Esophagus muscularis mucosa (tissue), 4 donors: ENCODE measurements at places on chromosomes 4 and X. TPM values are rescaled to one million over a fixed set of nuclear protein-coding genes. Genes with fewer than 3 reads are reported as not detected.

DNA sequence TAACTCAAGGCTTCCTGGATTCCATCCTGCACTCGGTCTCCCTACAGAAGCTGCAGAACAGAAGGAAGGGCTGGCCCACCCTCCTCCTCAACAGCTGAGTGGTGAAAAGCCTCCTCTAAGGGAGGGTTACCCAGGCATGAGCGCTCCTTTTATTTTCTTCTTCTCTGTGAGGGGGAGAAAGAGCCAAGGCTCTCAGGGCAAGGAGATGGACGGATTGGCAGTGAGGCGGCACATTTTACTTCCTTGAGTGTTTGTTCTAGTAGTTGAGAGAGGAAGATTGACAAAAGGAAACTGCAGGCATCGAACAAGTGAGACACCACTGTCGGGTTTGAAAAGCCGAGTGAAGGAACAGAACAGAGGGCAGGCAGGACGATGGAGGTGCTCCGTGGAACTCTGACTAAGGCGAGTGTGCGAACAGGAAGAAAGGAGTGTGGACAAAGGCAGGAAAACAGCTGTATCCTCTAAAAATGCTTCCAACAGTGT lies 38.4 kb upstream of the STS start:
- DNase-seq: no peak

DNA sequence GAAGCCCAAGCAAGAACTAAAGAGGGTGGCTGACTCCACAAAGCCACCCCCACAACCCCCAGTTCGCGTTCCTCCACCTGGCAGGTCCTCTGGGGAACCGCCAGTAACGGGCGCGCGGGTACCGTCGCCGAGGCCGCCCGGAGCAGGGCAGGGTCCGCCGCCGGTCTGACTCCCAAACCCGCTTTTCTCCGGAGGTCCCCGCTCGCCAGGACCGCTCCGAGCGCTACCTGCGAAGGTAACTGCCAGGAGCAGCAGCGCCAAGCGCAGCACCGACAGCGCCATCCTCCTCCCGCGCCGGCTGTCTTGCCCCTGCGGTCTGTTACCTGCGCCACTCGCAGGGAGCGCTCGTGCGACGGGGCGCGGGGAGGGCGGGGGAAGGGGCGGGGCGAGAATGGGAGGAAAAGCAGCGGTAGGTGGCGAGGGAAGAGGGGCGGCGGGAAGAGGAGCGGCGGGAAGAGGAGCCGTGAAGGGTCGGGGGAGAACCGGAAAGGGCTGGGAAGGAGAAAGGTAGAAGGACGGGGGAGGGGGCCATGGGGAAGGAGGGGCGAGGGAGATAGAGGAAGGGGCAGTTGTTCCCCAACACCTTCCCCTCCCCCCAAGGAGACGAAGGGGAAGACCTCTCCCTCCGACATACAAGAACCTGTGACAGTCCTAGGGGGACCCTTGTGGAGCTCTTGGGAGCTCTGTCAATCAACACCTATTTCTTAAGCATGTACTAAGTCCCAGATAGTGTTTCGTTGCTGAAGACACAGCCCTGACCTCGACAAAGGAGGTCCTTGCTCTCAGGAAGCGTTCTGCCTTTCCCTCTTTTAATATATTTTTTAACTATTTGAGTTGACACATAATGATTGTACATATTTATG lies at the start of gene SPINK2:
Gene SPINK2, minus strand, starts transcription at position 321 of the 863 bp plus-strand sequence. Its CDS starts 39 bp downstream, at position 282.
- no peak for DNase-seq

DNA sequence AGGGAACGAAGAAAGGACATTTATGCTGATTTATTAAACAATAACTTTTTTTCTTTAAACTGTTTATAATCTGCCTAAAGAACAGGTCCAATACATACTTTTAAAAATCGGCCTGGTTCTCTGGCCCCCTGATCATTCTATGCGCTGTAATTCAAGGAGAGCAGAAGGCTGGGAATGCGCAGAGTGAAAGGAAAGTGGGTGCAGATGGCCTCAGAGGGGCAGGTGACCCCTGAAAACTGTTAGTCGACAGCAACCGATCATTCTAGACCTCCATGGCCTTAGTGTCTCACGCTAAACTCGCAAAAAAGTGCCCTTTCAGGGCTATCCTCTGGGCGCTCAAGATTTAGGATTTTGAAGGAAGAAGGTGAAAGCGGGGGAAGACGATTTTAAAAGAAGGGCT lies 2.2 kb downstream of the PDE5A start:
- DNase-seq: no peak

GRCh38 chr4:87188932-87189331 lies 31.5 kb downstream of the KLHL8 start:
- no peak for DNase-seq

DNA sequence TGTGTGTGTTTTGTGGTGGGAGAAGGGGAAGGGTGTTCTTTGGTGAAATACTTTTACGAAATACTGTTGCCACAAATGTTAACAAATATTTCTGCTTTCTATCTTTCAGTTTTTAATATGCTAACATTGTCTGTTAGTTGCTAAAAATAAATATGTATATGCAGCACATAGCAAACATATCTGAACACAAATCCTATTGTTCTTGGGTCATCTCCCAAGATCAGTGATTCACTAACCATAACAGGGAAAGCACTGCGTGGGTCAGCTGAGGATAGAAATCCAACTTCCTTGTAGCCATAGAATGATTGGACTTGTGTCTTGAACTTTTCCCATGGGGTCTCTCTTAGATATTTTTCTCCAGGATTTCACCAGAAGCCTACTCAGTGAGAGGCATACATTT lies 250.3 kb upstream of the FAM47A start:
- no peak for DNase-seq

GRCh38 chr4:73272816-73273215 lies 14.2 kb upstream of the ANKRD17 start:
- no peak for DNase-seq

DNA sequence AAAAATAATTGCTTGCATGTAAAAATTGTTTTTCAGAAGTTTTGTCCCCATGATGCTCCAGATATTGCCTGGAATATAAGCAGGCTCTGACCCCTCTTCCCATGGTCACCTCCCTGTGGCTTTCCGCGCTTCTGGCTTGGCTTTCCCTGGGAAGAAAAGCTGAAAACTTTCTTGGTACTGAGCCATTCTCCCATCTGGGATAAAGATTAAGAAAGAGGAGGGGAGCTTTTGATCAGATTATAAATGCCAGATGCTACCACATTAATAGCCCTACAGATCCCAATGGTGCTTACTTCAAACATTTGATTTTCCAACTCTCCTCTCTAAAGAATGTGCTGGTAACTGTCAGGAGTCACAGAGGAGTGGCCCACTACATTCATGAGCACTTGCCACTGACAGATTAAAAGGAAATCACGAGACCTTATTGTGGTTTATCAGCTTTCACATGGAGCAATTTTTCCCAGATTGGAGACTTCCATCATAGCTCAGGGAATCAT lies 54.4 kb upstream of the GAB1 start:
- DNase-seq: no peak

DNA sequence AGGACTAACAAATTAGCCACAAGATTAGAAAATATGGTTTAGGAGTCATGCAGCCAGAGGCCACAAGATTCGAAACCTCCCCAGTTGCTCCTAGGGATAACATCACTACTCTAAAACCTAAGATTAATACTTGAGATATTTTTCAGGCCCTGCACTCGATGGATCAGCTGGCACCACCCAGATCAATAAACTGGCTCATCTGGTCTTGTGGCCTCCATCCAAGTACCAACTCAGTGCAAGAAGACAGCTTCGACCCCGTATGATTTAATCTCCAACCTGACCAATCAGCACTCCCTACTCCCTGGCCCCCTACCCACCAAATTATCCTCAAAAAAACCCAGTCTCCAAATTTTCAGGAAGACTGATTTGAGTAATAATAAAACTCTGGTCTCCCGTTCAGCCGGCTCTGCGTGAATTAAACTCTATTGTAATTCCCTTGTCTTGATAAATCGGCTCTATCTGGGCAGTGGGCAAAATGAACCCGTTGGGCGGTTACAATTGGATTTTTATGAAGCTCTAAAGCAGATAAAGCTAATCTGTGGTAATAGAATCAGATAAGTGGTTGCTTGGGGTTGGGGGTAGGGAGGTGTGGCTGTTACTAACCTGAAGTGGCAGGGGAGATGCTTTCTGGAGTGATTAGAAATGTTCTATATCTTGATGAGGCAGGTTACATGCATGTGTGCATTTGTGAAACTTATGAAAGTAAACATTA lies 91.8 kb upstream of the ATXN3L start:
- no peak for DNase-seq

GRCh38 chr4:112085156-112086035 lies 59.9 kb upstream of the FAM241A start:
- DNase-seq: no peak

DNA sequence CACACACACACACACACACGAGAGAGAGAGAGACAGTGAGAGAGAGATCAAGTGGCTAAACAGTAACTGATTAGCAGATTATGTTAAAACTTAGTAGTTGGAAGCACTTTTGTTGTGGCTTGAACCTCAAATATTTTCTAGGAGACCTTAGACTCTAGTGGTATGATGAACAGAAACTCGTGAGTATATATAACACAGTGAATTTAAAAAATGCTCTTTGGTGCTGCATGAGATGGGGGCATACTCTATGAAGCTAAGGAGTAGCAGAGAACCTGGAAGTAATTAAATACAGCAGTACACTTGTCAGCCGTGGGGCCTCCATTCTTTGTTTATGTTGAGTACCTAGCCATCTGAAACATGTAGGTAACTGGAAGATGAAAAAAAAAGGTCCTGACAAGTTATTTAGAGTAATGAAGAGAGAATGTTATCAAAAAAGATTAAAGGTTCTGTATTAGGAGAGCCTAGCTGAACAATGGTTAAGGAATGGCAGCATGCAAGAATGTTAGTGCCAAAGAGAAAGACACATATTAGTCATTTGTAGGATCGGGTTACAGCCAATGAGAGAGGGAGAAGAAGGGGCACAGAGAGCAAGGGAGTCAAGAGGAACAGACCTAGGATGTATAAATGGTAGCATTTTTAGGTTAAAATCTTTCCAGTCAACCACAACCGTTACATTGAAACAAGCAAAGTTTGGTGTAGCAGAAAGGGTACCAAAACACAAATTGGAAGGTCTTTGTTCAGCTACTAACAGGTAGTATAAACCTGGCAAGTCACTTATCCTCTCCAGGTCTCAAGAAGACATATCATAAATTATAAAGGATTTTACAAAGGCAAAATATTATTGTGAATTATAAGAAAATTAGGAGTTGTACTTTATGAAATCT lies 316.7 kb upstream of the DIPK2B start:
- DNase-seq: no peak

DNA sequence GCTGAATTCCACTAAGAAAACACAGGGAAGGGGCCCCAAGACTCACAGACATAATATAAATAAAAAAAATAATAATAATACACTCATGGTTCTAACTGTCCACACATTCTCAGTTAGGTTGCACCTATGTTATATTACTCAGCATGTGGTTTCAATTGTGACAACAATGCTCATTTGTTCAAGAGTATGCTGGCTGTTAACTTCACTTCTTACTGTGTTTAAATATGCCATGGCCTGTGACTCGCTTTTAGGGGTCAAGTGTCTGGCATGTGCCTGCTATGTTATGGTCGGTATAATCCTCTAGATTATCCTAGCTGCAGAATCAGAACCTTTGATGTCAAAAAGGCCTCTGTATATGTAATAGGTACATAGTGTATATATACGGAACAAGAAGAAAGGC lies 324.8 kb upstream of the INTU start:
- no peak for DNase-seq

DNA sequence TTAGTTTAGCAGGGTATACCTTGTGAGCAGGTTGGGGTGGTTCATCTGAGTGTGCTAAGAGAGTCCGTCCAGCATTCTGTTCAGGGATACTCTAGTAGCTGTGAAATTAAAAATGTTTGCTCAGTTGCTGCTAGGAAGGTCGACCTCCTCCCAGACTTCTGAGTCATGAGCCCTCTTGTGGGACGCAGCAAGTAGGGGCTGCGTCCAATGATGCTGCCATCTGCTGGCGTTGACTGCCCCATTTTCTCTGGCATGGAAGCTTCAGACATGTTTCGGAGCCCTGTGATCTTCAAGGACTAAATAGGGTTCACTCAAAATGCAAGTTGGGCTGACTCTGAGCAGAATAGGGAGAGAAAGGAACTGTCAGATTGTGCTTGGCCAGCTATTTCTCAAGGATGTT lies 201.0 kb upstream of the ARSJ start:
- DNase-seq: no peak

GRCh38 chr4:76492055-76492454 lies 57.0 kb downstream of the SHROOM3 start:
- no peak for DNase-seq

GRCh38 chr4:71254451-71255012 lies 84.3 kb upstream of the SLC4A4 start:
- DNase-seq: no peak

GRCh38 chrX:155148724-155149537 lies 67.3 kb upstream of the VBP1 start:
- DNase-seq: no peak

GRCh38 chr4:122827879-122828601 lies 1.4 kb downstream of the FGF2 start:
- no peak for DNase-seq

GRCh38 chr4:123553279-123553678 lies 156.7 kb downstream of the SPRY1 start:
- no peak for DNase-seq

DNA sequence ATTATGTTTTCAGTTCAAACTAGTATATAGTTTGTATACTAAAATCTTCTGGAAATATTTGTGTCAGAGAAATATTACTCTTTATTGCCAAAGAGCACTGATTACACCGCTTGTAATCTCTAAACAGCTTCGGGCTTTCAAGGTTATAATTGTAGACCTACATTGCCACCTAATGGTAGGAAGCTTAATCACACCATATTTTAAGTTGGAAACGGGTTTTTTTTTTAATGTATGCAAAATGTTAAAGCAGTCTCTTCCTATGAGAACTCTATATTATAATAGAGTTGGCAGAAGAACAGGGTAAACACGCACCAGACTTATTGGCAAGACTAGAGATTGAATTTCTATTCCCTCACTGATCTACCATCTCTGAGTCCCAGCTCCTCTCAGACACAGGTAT lies 19.5 kb upstream of the NFXL1 start:
- no peak for DNase-seq

DNA sequence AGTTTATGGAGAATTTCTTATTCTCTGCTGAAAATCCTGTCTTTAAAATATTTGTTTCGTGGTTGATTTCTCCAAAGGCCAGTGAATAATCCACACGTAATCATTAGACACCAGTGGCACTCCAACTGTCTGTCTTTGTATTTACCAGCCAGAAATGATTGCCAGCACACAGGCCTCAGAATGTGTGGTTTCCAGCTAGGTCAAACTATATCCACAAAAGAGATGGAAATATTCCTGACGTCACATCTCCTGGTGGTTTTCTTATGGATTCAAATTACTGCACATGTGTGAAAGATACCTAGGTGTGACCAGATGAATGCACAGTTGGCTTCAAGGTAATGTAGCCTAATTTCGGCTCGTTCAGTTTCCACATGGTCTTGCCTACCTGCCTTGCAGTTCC lies 27.2 kb upstream of the TENM3 start:
- DNase-seq: peak; percentile 26

CLDN22 gene
- not detected for total RNA-seq

IL9R gene
- not detected for total RNA-seq

GPRASP3 gene
- total RNA-seq: 4.3 TPM

FBXW7 gene
- 78.1 TPM for total RNA-seq

MAGEA8 gene
- total RNA-seq: not detected

MAGEB1 gene
- not detected for total RNA-seq

PPP1R2C gene
- not detected for total RNA-seq

KLF8 gene
- total RNA-seq: 15.5 TPM

HPGD gene
- total RNA-seq: 63.3 TPM

POU4F2 gene
- total RNA-seq: not detected

TMEM35A gene
- total RNA-seq: 20.3 TPM

SPARCL1 gene
- total RNA-seq: 1,947 TPM

USP17L27 gene
- total RNA-seq: not detected

TENT5D gene
- total RNA-seq: not detected

TBX22 gene
- total RNA-seq: not detected
